ENCODE measurements at places on chromosomes 6 and 20. TPM values are rescaled to one million over a fixed set of nuclear protein-coding genes. Genes with fewer than 3 reads are reported as not detected.

GRCh38 chr6:165837948-165838745 is 175.1 kb upstream of the PDE10A start:
- no peak for DNase-seq

GRCh38 chr20:37425103-37425625 is 79.2 kb downstream of the SRC start:
- DNase-seq = no peak

- DNase-seq = no peak
Observed at GRCh38 chr20:12512755-12513154, 496.0 kb upstream of the SPTLC3 start.

GRCh38 chr6:18527836-18528743 is 140.9 kb downstream of the RNF144B start:
- no peak for DNase-seq

GRCh38 chr20:42099101-42099500 is 480.9 kb upstream of the CHD6 start:
- no peak for DNase-seq

- DNase-seq = no peak
Observed at GRCh38 chr6:69570106-69570505, 226.7 kb downstream of the LMBRD1 start.

- no peak for DNase-seq
Observed at GRCh38 chr6:104253236-104253635, 606.5 kb downstream of the HACE1 start.

DNA sequence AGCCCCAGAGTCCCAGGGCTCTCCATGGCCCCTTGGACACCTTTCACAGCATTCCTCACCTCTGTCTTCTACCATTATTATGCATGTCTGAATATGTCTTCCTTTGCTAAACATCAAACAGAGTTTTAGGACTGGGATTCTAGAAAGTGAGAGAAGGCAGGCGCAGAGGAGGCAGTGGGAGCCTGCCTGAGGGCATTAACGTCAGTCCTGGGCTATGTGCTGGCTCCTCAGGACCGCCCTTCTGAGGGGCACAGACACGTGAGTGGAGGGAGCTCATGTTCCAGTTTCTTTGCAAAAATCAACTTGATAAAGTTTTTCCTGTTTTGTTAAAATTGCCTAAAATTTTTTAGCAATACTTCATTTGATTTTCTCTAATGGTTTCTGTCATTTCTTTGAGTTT is 38.0 kb downstream of the C6orf15 start:
- no peak for DNase-seq

DNA sequence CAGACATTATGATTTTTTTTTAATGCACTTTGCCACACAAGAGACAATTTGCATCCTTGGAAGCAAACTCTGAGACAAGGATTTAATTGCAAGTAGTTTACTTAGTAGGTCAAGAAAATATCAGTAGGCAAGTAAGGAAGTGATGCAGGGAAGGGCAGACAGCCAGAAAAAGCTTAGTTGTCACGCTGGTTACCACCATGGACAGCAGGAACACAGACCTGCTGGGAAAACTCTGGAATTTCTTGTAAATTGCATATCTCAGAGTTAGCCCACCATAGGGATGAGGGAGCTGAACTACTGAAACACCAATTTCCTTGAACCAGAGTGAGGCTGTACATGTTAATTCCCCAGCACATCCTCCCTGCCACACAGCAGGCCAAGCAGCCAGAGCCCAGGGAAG is 92.7 kb downstream of the L3MBTL3 start:
- no peak for DNase-seq

- DNase-seq = no peak
Observed at GRCh38 chr6:143205131-143205535, 144.4 kb downstream of the AIG1 start.

DNA sequence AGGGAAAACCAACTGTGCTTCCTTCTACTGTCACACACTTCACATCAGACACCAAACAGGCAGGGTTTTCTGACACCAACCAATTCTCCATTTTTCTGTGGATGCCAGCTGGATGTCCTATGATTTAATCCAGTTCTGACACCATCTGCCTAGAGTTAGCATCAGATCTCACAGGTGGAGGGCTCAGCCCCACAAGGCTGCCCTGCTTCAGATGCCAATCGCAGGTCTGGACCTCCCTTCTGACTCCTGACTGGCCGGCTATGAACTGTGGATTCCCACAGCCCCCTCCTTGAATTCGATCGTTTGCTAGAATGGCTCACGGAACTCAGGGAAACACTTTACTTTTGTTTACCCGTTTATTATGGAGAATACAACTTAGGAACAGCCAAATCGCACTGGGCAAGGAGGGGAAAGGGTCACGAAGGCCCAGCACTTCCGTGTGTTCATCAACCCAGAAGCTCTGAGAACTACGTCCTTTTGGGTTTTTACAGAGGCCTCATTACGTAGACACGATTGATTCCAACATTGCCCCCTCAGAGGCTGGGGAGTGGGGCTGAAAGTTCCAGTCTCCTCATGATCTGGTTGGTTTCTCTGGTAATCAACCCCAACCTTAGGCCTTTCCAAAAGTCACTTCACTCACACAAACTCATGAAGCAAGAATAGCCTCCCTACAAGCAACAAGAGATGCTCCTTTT is 25.4 kb upstream of the MAS1 start:
- no peak for DNase-seq

The SPATA25 gene
- polyA plus RNA-seq = 4.4 TPM

The FILIP1 gene
- 46.6 TPM for polyA plus RNA-seq

Data from muscle of leg (tissue), 16 donors.